ENCODE measurements at places on chromosomes 7 and 10. TPM values are rescaled to one million over a fixed set of nuclear protein-coding genes. Genes with fewer than 3 reads are reported as not detected.
A peak's percentile ranks its signal among the peaks of the same experiment; 100 is the strongest.

The SPAM1 gene
- total RNA-seq, result not detected

The CALML5 gene
- not detected for total RNA-seq

The HTR5A gene
- not detected for total RNA-seq

The UNC5B gene
- total RNA-seq, result 0.09 TPM

The MACC1 gene
- total RNA-seq, result 0.26 TPM

DNA sequence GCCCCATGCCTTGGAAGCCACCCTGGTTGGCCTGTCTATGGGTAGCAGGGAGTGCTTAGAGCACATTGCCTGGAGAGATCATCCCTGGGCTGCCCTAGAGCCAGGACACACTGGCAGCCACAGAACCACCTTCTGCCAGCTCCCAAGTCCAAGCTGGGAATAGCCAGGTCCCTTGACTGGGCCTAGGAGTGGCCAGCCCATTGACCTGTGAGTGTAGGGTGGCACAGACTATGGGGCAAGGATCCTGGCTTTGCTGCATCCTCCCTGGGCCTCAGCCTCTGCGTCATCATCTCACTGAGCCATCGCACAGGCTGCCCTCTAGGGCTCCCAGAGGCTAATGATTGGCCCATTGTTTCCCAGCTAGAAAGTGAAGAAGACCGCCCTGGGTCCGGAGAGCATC is 7.0 kb downstream of the AQP1 start:
- DNase-seq, result no peak

GRCh38 chr7:85172530-85172941 is 14.3 kb downstream of the SEMA3D start:
- no peak for DNase-seq

GRCh38 chr7:157032128-157032527 is 21.7 kb upstream of the MNX1 start:
- DNase-seq, result no peak

DNA sequence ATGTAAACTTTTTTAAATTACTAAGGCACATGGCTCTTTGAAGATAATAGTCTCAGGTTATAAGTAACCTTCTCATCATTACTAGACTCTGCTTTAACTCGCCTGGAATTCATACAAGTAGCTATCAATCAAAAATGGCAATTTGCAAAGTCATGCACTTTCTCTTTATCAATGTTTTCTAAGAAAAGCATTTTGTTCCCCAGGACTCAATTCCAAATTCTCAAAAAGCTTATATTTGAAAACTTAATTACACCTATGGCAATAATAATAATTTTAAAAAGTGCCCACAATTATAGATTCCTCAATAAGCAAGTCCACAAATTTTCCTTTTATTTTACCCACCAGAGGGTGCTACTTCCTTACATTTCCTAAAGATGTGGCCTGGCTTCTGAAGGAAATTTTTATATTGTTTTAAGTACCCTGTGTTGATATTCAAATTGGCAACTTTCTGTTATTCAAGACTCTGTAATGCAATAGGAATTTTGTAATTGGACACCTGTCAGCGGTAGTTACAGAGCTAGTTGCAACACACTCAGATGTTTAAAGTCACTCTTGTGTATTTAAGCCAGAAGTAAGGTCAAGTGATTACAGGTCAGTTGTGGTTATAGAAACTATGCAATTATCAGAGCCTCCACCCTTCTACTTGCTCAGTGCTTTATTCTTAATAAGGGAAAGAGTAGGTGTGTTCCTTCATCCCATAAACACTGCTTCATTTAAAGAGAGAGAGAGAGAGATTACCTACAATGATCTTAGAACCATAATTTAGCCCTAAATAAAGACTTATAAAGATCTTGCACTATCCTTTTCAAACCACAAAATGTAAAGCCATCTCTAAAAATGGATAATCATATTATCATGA is 47.1 kb upstream of the HYAL4 start:
- peak; percentile 24 for DNase-seq

- DNase-seq, result no peak
Observed at GRCh38 chr7:130901209-130901783, 167.3 kb upstream of the KLF14 start.

DNA sequence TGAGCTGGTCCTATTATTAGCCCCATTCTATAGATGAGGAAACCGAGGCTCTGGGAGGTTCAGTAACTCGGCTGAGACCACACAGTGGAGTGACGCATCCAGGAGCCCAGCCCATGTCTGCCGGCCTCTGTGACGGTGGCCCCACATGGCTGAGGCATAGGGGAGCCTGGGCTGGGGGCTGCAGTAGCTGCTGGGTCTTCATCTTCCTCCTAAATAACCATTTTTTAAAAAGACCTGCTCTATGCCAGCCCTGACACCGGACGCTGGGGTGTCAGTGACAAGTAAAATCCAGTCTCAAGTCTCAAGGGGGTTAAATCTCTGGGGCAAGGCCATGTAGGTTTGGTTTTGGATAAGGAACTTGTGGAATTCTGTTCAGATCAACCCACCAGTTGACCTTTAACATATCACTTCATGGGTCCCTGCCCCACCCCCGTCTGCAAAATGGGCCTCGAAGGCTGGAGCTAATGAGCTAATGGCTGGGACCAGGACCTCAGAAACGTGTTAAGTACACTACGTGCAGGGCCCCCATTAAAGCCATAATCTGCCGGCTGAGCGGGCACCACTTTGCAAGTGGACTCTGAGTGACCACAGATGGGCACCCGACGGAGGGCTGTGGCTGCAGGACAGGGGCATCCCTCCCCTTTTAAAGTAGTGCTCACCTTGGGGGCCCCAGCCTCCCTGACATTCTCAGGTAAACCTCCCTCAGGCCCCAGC is 136.5 kb upstream of the UNC5B start:
- DNase-seq, result no peak

DNA sequence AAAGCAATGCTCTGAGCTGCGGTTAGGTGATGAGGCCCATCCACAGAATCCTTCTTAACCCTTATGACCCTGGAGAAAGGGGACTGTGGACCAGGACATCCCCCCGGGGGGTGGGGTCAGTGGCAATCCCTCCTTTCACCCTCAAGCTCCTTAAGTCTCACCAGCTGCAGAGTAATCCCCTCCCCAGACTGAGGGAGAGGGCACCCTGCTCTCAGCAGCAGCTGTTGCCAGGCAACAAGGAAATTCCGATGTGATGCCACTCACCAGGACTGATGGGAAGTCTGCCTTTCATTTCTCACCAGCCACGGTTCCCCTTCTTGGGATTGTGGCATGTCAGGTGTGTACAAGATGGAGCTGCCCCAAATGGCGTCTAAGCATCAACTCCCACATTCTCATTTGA is 129.6 kb downstream of the DOCK1 start:
- no peak for DNase-seq
